Placental epithelial cell (primary cell): ENCODE measurements at places on chromosomes 5 and 9. TPM values are rescaled to one million over a fixed set of nuclear protein-coding genes. Genes with fewer than 3 reads are reported as not detected.

IL33 gene
- total RNA-seq, result 0.43 TPM in 1 of 2 replicates, not detected in the other

KCNV2 gene
- total RNA-seq, result not detected in 2 replicates

PCDHB7 gene
- 0.22 and 0.79 TPM in 2 replicates for total RNA-seq

TRPM3 gene
- 0.39 and 0.43 TPM in 2 replicates for total RNA-seq

NPR3 gene
- under 0.01 and 0.11 TPM in 2 replicates for total RNA-seq

GFRA3 gene
- not detected in 2 replicates for total RNA-seq

SLC23A1 gene
- total RNA-seq, result not detected in 2 replicates

SPINK4 gene
- total RNA-seq, result not detected in 2 replicates

GPR151 gene
- not detected in 2 replicates for total RNA-seq

SMC5 gene
- total RNA-seq, result 25.8 and 60.5 TPM in 2 replicates

CNTNAP3 gene
- total RNA-seq, result 21.3 and 94.2 TPM in 2 replicates

LCN9 gene
- not detected in 2 replicates for total RNA-seq

PCDH1 gene
- 6.3 and 25.9 TPM in 2 replicates for total RNA-seq

VCAN gene
- total RNA-seq, result 1.6 and 5.7 TPM in 2 replicates

TMEM215 gene
- not detected in 2 replicates for total RNA-seq

NUTM2G gene
- total RNA-seq, result 0.11 TPM in 1 of 2 replicates, not detected in the other

GZMA gene
- not detected in 2 replicates for total RNA-seq

MAMDC2 gene
- 6.7 and 19.7 TPM in 2 replicates for total RNA-seq

TLN1 gene
- total RNA-seq, result 118 and 165 TPM in 2 replicates

PCDHGA8 gene
- total RNA-seq, result 1.2 and 3.5 TPM in 2 replicates

TMEFF1 gene
- total RNA-seq, result 0.22 and 0.39 TPM in 2 replicates

CCDC112 gene
- 0.39 and 0.54 TPM in 2 replicates for total RNA-seq

CDH9 gene
- total RNA-seq, result not detected in 2 replicates

SAXO1 gene
- total RNA-seq, result under 0.01 and 0.11 TPM in 2 replicates

LHFPL2 gene
- 24.1 and 24.3 TPM in 2 replicates for total RNA-seq

IFNK gene
- not detected in 2 replicates for total RNA-seq

PRDM9 gene
- total RNA-seq, result not detected in 2 replicates
